Stimulated activated CD4-positive, alpha-beta T cell treated with anti-CD3 and anti-CD28 coated beads, Interleukin-1b, Interleukin-23, amount 100 ng/mL, for 1 hour (primary cell): ENCODE measurements at places on chromosomes 7 and 10.

DNA sequence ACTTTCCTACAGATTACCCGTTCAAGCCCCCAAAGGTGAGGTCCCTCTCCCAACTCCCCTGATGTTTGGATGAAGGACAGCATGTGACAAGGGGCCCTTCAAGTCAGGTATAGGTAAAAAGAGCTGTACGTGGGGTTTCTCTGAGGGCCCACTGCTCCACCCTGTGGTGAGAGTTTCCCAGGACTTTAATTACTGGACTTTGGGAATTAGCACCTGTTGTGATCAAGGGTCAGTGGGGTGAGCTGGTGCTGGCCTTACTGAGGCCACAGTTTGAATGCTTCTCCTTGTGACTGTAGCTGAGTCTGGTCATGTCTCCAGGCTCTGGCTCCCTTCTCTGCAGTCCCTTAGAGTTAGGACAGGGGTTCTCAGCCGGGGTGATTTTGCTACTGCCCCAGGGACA lies 16.8 kb downstream of the UBE2D4 start:
- DNase-seq = no peak

DNA sequence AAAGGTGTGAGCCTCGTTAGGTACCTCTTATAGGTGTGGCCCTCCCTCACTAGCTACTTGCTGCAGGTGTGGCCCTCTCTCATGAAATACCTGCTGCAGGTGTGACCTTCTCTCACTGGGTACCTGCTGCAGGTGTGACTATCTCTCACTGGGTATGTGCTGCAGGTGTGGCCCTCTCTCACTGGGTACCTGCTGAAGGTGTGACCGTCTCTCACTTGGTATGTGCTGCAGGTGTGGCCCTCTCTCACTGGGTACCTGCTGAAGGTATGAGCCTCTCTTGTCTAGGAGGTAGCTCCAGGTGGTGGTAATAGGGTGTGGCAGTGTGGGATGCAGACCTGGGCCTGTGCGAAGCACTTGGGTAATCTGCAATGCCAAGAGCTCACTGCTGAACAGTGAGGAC lies 170.7 kb upstream of the PLPP4 start:
- no peak for DNase-seq

GRCh38 chr7:55534262-55534915 lies 37.9 kb downstream of the VOPP1 start:
- no peak for DNase-seq

DNA sequence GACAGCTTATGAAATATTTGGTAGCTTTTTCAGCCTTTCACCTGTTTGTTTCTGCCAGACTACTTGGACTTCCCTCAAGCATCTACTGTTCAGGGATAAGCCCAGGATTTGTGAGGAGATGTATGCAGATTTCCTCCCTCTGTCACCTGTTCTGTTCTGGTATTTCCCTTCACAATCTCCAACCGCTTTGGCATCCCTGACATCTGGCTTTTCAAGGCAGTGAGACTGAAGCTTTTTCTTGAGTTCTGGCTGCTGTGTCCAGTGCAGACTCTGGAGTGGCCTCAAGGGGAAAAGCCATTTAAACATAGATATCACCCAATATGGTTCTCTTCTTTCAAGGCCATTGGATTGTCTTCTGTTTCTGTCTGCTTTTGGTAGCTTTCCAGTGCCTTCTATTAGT lies 369.7 kb downstream of the LRMDA start:
- DNase-seq = no peak

- DNase-seq = no peak
These were observed 29.1 kb upstream of the MKLN1 start for GRCh38 chr7:131298608-131298992.

DNA sequence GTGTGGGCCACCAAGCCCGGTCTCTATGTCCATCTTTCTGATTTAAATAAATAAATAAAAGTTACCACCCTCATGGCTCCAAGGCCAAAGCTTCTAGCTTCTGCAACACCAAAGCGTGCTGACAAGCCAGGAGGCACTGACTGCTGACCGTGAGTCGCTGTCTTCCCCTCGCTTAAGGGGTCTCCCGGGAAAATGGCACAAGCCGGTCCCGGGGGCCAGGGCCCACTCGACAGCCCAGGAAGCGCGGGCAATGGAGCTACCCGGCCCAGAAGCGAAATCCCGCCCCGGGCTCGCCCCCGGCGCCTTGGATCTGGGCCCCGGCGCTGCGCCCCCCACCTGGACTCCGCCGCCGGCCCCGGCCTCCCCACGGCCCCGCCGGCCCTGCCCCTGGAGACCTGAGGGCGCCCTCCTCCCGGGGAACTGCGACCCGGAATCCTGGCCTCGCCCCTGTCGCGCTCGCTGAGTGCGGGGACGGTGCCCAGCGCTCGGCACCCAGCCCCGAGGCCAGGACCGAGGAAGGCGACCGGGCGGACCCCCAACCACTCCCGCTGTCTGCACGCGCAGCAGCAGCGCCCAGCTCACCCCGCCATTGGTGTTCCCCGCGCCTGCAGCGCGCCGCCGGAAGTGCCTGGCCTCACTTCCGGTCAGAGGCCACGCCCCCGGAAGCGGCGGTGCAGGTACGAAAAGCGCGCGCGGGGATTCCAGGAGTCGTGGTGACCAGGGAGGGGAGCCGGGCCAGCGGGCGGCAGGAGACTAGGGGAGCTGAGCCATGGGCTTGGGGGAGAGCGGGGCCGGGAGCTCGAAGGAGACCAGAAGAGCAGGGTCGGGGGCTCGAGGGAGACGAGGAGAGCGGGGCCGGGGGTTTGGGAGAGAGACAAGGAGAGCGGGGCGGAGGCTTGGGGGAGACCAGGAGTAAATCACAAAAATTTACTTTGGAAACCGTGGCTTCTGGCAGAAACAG lies at the start of the genes MRM2 and NUDT1:
Gene MRM2 (minus strand): TSS at position 626 of the 961 bp plus-strand sequence. CDS start 36 bp downstream, at position 590.
Gene NUDT1 (plus strand): TSS at position 647 of the 961 bp plus-strand sequence. CDS start 2,349 bp downstream, outside the sequence.
- DNase-seq = peak; percentile 23

GRCh38 chr10:62980687-62981086 lies 152.4 kb upstream of the NRBF2 start:
- no peak for DNase-seq
